Liver (tissue), 10 donors: ENCODE measurements at places on chromosomes 13 and 19.
A peak's percentile ranks its signal among the peaks of the same experiment; 100 is the strongest.

DNA sequence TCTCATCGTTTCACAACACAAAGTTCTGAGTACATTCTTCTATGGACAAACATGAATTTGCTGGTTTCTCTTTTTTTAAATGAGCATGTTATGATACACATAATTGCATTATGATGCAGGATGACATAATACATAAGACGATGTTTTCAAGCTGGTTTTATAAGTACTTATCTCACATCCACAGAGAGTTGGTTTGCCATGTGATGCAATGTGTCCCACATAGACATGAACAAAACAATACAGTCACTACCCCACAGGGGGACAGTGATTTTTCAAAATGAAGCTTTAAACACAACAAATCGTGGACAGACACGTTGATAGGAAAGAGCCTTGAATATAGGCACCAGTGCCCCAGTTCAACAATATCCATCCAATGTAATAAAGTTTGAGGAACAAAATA, 447.1 kb downstream of the KLF12 start:
- DNase-seq: no peak

DNA sequence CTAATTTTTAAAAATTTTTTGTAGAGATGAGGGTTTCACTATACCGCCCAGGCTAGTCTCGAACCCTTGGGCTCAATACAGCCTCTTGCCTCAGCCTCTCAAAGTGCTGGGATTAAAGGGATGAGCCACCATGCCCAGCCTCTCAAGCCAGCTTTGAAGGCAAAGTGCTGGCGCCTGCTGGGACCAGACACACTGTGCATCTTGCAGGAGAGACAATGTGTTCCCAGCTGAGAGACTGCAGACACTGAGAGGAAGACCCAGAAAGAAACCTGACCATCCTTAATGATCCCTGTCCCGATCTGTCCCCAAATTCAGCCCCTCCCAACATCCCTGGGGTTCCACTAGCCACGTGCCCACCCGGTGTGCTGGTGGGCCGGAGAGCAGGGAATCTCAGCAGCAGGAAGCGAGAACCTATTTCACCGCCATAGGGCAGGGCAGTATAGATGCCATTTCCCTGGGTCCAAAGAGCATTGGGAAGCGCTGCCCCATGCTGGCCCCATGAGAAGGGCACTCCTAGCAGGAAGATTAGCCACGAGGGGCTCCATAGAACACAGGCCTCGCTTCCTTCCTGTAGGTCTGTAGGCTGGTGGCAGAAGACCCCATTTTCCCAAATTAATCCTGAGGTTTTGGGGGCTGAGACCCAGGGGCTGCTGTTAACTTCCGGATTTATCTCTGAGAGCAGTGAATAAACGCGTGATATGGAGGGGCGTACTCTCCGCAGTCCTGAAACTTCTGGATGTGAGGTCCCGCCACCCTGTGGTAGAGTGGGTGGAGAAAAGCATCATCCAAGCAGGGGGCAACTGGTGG, 968 bp downstream of the RAVER1 start:
- DNase-seq: no peak

GRCh38 chr13:31814536-31814935, 75.2 kb downstream of the RXFP2 start:
- no peak for DNase-seq

- DNase-seq: no peak
These were observed 1551.3 kb upstream of the MIR17HG start for GRCh38 chr13:89796196-89796595.

DNA sequence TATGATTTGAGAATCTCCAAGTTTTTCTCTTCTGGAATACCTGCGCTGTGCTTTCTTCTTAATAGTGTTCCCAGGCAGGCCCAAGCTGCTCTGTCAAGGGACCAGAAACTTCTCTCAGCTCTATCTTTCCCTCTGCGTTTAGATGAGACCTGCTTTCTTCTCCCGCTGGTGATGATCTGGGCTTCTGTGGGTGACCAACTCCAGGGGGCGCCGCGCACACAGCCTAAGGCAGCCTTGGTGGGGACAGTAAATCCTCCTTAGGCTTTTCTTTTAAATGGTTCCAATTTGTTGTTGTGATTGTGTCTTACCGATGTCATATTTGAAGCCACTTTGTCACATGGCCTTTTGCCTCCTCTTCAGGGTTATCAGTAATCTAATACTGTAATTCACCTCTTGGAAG, 439.4 kb upstream of the KLF12 start:
- DNase-seq: no peak

DNA sequence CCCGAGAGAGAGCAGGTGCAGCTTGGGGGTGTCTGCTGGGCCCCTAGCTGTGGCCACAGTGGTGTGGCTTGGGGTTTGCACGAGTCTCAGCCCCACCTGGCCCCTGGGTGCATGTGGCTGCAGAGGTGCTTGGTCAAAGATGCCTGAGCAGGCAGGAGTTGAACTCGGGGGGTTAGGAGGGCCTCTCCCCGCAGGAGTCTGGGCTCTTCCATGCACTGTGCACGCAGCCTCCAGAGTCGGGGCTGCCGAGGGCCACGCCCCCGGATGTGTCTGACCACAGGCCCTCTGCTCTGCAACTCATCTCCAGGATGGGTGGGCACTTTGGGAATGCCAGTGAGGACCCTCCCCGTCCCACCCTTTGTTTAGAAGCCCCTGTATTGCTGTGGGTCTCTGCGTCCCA, 91.5 kb upstream of the MCF2L start:
- no peak for DNase-seq

DNA sequence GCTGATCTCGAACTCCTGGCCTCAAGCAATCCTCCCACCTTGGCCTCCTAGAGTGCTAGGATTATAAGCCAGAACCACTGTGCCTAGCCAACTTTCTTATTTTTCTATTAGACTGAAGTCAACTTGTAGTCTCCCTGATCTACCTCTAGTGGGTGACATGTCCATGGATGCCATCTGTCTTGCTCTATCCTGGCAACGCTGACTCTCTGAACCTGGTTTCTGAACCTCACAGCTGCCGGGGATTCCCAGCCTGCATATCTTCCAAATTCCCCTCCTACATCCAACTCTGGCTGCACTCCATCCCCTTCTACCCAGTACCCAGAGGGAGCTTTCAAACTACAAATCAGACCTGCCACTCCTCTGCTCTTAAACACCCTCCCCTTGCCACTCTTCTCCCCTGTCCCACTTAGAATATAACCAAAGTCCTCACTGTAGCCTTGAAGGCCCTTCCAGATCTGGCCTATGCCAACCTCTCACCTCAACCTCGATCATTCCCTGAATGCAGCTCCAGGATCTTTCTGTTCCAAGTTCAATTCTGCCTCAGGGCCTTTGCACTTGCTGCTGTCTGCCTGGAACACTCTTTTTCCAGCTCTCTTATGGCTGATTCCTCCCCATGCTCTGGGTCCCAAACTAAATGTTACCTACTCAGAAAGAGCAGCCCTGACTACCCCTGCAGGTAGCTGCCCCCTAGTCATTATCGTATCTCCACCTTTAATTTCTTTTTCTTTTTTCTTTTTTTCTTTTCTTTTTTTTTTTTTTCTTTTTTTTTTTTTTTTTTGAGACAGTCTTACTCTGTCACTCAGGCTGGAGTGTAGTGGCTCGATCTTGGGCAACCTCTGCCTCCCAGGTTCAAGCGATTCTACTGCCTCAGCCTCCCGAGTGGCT, 2.2 kb downstream of the CLIP3 start:
- no peak for DNase-seq

DNA sequence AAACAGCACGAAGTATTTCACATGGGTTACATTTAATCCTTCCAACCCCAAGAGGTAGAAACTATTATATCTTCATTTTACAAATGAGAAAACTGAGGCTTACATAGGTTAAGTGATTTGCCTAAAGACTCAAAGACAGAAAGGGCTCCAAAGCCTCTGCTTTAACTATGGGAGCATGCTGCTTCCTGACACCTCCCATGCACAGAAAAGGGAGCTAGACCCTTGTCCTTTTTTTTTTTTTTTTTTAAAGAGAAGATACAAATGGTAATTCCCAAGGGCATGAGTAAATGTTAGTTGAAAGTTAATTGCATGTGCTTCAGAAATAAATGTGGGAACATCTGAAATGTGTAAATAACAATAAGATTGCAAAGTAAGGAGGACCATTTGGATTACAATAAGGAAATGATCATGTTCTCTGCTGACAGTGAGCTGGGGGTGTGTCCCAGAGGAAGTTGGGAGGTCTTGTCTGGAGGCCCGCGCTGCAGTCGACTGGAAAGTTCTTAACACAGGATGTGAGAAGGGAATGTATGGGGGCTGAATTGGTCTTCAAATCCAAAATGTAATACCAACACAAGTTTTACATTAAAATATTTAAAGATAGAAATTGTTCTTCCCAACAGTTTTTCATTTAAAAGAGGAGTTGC, 500.3 kb downstream of the KLF12 start:
- DNase-seq: no peak

DNA sequence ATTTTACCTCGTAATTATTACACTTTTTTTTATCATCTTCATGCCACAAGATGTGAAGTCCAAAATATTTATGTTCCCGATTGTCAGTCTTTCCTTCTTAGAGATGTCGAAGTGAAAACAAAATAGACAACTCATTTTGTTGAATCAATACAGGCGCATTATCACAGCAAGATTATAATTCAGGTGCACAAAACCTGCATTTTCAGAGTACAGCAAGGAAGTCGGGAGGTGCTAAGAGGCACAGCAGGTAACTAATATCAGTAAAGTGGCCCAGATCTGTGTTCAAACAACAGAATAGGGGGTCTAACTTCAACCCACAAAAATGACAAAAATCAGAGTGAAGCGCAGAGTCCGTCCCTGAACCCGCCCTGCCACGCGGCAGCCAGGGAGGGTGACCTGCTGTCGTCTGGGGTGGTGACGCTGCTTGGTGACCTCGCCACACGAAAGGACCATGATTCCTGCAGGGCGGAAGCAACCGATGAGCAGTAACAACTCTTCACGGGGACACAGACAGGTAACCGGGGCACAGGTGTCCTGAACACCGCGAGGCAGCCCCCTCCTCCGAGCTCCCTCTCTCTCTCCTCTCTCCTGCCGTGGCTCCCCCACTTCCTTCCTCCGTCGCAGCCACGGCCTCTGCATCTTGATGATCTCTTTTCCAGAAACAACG, 50.9 kb upstream of the SPACA7 start:
- no peak for DNase-seq

GRCh38 chr19:3721131-3721886, 13.1 kb downstream of the TJP3 start:
- DNase-seq: peak; percentile 81

DNA sequence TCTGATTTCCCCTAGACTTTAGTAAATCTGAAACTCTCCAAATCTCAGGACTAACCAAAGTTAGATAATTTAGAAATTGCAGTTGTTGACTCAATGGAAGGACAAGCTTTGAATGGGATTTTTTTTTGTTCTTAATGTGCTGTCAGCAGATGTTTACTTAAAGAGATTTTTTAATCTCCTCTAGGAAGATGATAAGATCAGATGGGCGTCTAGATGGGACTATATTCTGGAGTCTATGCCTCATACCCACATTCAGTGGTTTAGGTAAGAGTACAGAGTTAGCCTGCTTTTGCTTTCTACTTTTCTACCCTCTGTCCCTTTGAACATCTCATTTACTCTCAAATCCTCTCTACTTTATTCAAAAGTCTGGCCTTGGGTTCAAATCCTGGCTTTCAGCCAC, 39.3 kb downstream of the TM9SF2 start:
- no peak for DNase-seq

- DNase-seq: no peak
These were observed 59.5 kb downstream of the IER2 start for GRCh38 chr19:13209484-13210338.

GRCh38 chr13:29539856-29540255, 55.6 kb downstream of the SLC7A1 start:
- DNase-seq: no peak

GRCh38 chr19:17471410-17472125, 1.2 kb downstream of the SLC27A1 start:
- DNase-seq: no peak

- no peak for DNase-seq
These were observed at the start of gene KCNK6 for GRCh38 chr19:38319421-38320258. KCNK6 (plus strand) TSS chr19:38319845; CDS start chr19:38319951, 106 bp downstream.

DNA sequence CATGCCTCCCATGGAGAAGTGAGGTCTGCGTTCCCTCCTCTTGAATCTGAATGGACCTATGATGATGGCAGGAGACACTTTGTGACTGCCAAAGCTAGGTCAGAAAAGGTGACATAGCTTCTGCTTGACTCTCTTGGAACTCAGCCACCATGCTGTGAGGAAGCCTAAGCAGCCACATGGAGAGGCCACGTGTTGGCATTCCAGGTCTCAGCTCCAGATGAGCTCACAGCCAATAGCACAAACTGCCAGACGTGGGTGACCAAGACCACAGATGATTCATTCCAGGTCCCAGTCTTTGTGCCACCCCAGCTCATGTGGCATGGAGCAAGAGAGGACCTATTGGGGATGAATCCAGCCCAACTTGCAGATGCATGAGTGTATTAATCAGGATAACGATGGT, 8.7 kb upstream of the GGACT start:
- DNase-seq: no peak

GRCh38 chr13:22765547-22765946, 415.2 kb upstream of the SGCG start:
- no peak for DNase-seq

GRCh38 chr13:48831248-48831647, 144.5 kb upstream of the FNDC3A start:
- no peak for DNase-seq

DNA sequence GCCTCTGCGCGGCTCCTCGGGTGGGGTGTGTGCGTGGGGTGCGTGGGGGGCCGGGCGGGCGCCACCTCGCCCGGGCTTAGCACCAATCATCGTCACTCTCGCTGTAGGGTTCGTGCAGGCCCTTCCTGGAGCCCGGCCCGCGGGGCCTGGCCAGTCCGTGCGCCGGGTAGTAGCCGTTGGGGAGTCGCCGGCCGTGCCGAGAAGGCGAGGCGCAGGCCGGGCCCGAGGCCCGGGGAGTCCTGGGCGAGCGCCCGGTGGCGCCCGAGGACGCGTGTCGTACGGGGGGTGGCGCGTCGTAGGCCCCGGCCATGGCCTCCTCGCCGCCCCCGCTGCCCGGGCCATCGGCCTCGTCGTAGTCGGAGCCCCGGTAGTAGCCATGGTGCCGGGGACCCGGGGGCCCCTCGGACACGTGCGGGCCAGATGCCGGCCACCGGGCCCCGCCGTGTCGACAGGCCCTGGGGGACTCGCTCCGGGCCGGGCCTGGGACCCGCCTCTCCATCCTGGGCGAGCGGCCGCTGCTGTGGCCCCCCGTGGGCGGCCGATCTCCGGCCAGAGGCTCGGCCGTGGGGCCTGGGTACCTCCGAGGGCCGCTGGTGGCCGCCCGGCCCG, 57.1 kb downstream of the IER2 start:
- DNase-seq: no peak

- DNase-seq: no peak
These were observed 212.7 kb upstream of the MIR17HG start for GRCh38 chr13:91134803-91135184.

- DNase-seq: no peak
These were observed 8.5 kb downstream of the SIGLEC7 start for GRCh38 chr19:51150627-51151026.
